ENCODE measurements at places on chromosomes 5 and 9. TPM values are rescaled to one million over a fixed set of nuclear protein-coding genes. Genes with fewer than 3 reads are reported as not detected.

The PCDHGA3 gene
- total RNA-seq: 7.5 TPM

The TRIP13 gene
- 19.5 TPM for total RNA-seq

The ANGPTL2 gene
- 9.0 TPM for total RNA-seq

The TMEM174 gene
- total RNA-seq: not detected

The PFN3 gene
- total RNA-seq: not detected

The CFAP77 gene
- total RNA-seq: not detected

- no peak overlapping the region for H3K27ac ChIP-seq
- no peaks in the 10 kb centered on the region for H3K4me1 ChIP-seq
- no peak overlapping the region for H3K4me3 ChIP-seq
- no peaks in the 10 kb centered on the region for H3K27me3 ChIP-seq
- H3K36me3 ChIP-seq: no peaks in the 10 kb centered on the region
- DNase-seq: no peak
These were observed 118.1 kb downstream of the ADAMTS2 start for GRCh38 chr5:179227229-179227579.

GRCh38 chr9:97529363-97530076, 28.1 kb downstream of the TMOD1 start:
- peak; percentile 36 for DNase-seq
- H3K27me3 ChIP-seq: no peaks in the 10 kb centered on the region

- peak; percentile 27 for DNase-seq
- H3K27ac ChIP-seq: no peak overlapping the region
- H3K27me3 ChIP-seq: no peaks in the 10 kb centered on the region
- no peak overlapping the region for H3K4me3 ChIP-seq
These were observed 113.6 kb downstream of the DEPDC1B start for GRCh38 chr5:60586307-60586901.

DNA sequence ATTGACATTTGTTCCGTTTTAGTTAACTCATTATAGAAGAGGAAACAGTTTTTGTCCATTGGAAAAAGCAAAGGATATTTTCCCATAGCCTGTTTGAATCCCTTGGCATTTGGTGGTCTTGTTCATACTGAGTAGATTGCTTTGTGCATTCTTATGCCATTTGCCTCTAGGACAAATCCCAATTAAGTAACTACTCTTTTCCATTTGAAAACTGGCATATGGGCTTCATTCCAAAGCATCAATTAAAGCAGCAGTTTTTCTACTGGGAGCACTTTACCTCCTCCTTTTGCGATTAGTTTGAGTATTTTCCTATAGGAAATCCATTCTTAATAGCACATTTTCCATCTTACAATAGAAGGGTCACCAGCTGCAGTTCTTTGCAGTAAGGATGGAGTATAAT, 31.2 kb downstream of the GPR21 start:
- H3K4me3 ChIP-seq: no peak overlapping the region
- no peak overlapping the region for H3K27ac ChIP-seq
- peaks cover 28% of the 10 kb centered on the region for H3K36me3 ChIP-seq
- no peaks in the 10 kb centered on the region for H3K27me3 ChIP-seq
- peaks cover 52% of the 10 kb centered on the region for H3K4me1 ChIP-seq
- no peak for DNase-seq

- peaks cover 19% of the 10 kb centered on the region for H3K4me1 ChIP-seq
- DNase-seq: no peak
- H3K27me3 ChIP-seq: no peaks in the 10 kb centered on the region
- H3K27ac ChIP-seq: no peak overlapping the region
- H3K36me3 ChIP-seq: no peaks in the 10 kb centered on the region
These were observed 53.6 kb downstream of the RXRA start for GRCh38 chr9:134379831-134380365.

DNA sequence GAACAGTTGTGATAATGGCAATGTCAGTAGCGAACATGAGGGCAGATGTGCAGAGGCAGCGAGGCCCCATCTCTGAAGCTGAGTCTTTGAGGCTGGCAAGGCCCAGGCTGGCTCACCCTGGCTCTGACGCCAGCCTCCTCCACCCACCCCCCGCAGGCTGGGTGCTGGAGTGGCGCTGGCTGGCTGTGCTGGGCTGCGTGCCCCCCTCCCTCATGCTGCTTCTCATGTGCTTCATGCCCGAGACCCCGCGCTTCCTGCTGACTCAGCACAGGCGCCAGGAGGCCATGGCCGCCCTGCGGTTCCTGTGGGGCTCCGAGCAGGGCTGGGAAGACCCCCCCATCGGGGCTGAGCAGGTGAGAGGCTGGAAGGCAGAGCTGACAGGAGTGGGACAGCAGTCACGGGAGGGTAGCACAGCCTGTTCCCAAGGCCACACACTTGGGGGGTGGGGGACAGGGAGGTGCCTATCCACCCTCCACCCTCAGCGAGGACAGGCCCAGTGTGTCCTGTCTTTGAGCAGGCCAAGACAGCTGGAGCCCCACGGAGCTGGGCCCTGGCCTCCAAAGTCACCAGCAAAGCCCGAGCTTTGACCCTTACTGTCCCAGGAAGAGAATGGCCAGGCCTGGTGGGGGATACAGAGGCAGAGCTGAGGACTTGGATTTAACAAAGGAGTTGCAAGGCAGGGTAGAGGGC, 5.6 kb downstream of the SLC2A8 start:
- no peak for DNase-seq
- no peaks in the 10 kb centered on the region for H3K36me3 ChIP-seq
- no peaks in the 10 kb centered on the region for H3K4me1 ChIP-seq
- H3K27ac ChIP-seq: no peak overlapping the region

DNA sequence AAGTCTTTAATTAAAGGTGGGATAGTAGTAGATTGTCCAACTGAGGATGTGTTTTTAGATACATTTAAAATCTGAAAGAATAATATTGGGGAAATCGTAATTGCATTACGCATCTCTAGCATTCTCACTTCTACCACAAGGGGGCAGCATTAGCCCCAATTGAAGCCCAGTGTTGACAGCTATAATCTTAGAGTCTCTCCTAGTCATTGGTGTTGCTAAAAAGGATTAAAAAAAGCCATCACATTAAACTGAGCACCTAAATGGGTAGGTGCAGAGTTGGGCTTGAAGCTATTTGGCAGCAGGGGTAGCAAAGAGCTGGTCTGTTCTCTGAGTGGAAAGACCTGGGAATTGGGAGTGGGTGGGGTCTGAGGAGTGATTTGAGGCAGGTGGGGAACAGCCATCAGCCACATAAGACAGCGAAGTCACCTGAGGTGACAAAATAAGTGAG, 177.2 kb downstream of the OSTF1 start:
- no peak overlapping the region for H3K4me3 ChIP-seq
- no peak overlapping the region for H3K27ac ChIP-seq
- H3K4me1 ChIP-seq: no peaks in the 10 kb centered on the region
- no peaks in the 10 kb centered on the region for H3K27me3 ChIP-seq
- DNase-seq: peak; percentile 60
- no peaks in the 10 kb centered on the region for H3K36me3 ChIP-seq

- H3K27ac ChIP-seq: peak overlapping the region; percentile 86
- peak; percentile 58 for DNase-seq
- H3K36me3 ChIP-seq: no peaks in the 10 kb centered on the region
- H3K4me1 ChIP-seq: peaks cover 78% of the 10 kb centered on the region
These were observed 75.7 kb upstream of the SAP30L start for GRCh38 chr5:154370119-154370518.

GRCh38 chr5:32323741-32324140, 11.0 kb upstream of the MTMR12 start:
- H3K36me3 ChIP-seq: no peaks in the 10 kb centered on the region
- no peak for DNase-seq
- H3K4me3 ChIP-seq: no peak overlapping the region
- no peaks in the 10 kb centered on the region for H3K4me1 ChIP-seq
- no peak overlapping the region for H3K27ac ChIP-seq

- no peaks in the 10 kb centered on the region for H3K36me3 ChIP-seq
- DNase-seq: no peak
- H3K4me1 ChIP-seq: no peaks in the 10 kb centered on the region
These were observed at the start of gene EGFL7 for GRCh38 chr9:136662656-136663581. Gene EGFL7 (plus strand): TSS chr9:136662916. CDS start chr9:136668283, 5,367 bp downstream.

- peak; percentile 18 for DNase-seq
- H3K4me1 ChIP-seq: peaks cover 13% of the 10 kb centered on the region
- H3K27ac ChIP-seq: no peak overlapping the region
- H3K36me3 ChIP-seq: no peaks in the 10 kb centered on the region
- no peak overlapping the region for H3K4me3 ChIP-seq
- H3K27me3 ChIP-seq: no peaks in the 10 kb centered on the region
These were observed 65.7 kb upstream of the ZNF462 start for GRCh38 chr9:106797299-106797698.

- H3K4me1 ChIP-seq: peaks cover 7% of the 10 kb centered on the region
- peak overlapping the region; percentile 85 for H3K4me3 ChIP-seq
- no peaks in the 10 kb centered on the region for H3K36me3 ChIP-seq
These were observed 756 bp downstream of the VAV2 start for GRCh38 chr9:133991214-133991921.

DNA sequence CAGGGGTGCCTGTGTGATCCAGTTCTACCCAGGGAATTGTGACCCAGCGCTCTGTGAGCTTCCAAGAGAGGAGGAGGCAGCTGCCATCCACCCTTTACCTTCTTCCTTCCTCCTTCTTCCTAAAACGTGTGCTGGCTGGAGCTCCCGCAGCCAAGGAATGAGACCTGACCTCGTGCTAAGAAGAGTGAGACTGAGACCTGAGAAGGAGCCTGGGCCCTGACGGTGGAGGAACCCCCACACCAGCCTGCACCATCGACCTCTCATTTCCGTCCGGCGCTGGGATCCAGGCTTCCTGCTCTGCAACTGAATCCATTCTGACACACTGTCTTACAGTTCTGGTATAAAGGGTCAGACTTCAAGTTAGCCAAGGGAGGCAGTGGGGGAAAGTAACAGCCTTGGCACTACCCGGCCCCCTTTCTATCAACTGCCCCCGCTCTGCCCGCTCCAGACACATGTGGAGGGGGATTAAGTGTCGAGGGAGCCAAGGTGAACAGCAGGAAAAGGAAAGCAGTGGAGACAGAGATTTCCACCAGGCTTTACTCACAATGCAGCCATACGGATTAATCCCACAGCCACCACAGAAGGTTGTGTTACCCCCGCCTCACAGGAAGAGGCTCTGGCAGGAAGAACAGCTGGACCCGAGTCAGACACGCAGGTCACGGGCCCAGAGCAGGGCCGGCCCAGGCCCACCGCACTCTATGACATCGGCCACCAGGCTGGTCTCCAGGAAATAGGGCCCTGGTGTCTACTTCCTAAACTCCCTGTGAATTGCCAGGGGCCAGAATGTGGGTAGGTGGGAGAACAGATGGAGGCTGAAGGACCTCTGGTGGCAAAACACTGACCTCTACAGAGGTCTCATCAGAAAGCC, 15.8 kb downstream of the MGAT1 start:
- peaks cover 12% of the 10 kb centered on the region for H3K36me3 ChIP-seq
- peak; percentile 43 for DNase-seq
- peaks cover 31% of the 10 kb centered on the region for H3K4me1 ChIP-seq
- H3K27ac ChIP-seq: peak overlapping the region; percentile 98
- H3K4me3 ChIP-seq: no peak overlapping the region
- no peaks in the 10 kb centered on the region for H3K27me3 ChIP-seq

GRCh38 chr9:1514250-1514649, 464.1 kb downstream of the DMRT2 start:
- no peak for DNase-seq
- no peak overlapping the region for H3K4me3 ChIP-seq
- no peaks in the 10 kb centered on the region for H3K36me3 ChIP-seq
- H3K4me1 ChIP-seq: no peaks in the 10 kb centered on the region

GRCh38 chr5:113806904-113807303, 293.4 kb downstream of the YTHDC2 start:
- peak overlapping the region; percentile 45 for H3K4me3 ChIP-seq
- peaks cover 29% of the 10 kb centered on the region for H3K4me1 ChIP-seq
- H3K36me3 ChIP-seq: no peaks in the 10 kb centered on the region
- DNase-seq: peak; percentile 62
- H3K27me3 ChIP-seq: no peaks in the 10 kb centered on the region

DNA sequence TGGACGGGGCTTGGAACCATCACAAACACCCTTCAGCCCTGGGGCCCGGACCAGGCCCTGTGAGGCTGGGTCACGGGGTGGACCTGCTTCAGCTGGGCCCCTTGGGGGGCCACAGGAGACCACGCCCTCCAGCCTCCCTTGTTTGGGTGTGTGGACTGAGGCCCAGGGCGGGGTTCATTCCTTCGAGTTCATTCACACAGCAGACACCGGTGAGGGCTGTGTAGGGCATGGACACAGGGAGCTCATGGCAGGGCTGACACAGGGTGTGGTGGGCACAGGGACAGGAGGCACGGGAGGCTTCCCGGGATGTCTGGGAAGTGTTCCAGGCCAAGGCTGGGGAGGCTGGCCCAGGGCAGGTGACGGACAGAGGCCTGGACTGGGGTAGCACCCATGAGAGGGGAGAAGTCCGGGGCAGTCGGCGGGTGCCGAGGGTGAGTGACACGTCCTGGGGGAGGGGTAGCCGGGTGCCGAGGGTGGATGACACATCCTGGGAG, 8.9 kb downstream of the DNLZ start:
- H3K27me3 ChIP-seq: no peaks in the 10 kb centered on the region
- peak; percentile 77 for DNase-seq
- peaks cover 8% of the 10 kb centered on the region for H3K4me1 ChIP-seq
- H3K4me3 ChIP-seq: no peak overlapping the region
- no peaks in the 10 kb centered on the region for H3K36me3 ChIP-seq
- peak overlapping the region; percentile 33 for H3K27ac ChIP-seq

DNA sequence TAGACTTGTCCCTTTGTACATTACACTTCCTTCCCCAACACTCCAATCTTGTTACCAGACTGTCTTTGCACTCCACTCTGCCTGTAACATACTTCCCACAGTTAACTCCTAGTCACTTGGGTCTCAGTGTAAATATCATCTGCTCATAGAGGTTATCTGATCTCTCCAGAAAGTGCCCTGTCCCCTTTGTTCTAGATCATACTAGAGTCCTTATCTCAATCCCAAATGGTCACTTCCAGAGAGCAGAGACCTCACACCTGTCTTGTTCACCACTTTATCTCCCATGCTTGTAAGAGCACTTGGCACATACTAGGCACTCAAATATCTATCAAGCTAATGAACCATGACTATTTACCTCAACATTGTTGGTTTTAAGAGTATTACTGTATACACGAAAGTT, 30.4 kb downstream of the SETX start:
- no peak overlapping the region for H3K27ac ChIP-seq
- no peaks in the 10 kb centered on the region for H3K4me1 ChIP-seq
- H3K27me3 ChIP-seq: no peaks in the 10 kb centered on the region
- no peak for DNase-seq
- no peak overlapping the region for H3K4me3 ChIP-seq

- H3K27ac ChIP-seq: no peak overlapping the region
- no peaks in the 10 kb centered on the region for H3K36me3 ChIP-seq
- H3K4me3 ChIP-seq: no peak overlapping the region
- no peaks in the 10 kb centered on the region for H3K27me3 ChIP-seq
- no peak for DNase-seq
These were observed 39.7 kb upstream of the COL15A1 start for GRCh38 chr9:98903961-98904411.

DNA sequence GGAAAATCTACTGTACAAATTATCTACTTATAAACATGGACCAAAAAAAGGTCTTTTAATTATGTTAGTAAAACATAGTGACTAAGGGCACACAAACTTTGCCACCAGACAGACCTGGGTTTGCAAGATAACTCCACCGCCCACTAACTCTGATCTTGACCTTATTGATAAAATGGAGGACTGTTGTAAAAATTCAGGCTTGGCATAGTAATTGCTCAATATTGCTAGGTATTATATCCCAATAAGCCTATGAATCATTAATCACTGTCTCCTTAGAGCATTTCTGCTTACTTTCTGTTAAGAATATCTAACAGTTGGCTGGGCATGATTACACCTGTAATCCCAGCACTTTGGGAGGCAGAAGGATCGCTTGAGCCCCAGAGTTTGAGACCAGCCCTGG, 3.8 kb downstream of the C9orf40 start:
- DNase-seq: no peak
- H3K36me3 ChIP-seq: no peaks in the 10 kb centered on the region
- no peak overlapping the region for H3K4me3 ChIP-seq
- H3K27ac ChIP-seq: no peak overlapping the region
